ENCODE measurements at places on chromosomes 13 and 19. TPM values are rescaled to one million over a fixed set of nuclear protein-coding genes. Genes with fewer than 3 reads are reported as not detected.

GRCh38 chr13:76489274-76489673 is 396.9 kb downstream of the KCTD12 start:
- no peak overlapping the region for H3K27ac ChIP-seq
- no peaks in the 10 kb centered on the region for H3K4me1 ChIP-seq
- H3K27me3 ChIP-seq: no peaks in the 10 kb centered on the region
- H3K4me3 ChIP-seq: no peak overlapping the region

DNA sequence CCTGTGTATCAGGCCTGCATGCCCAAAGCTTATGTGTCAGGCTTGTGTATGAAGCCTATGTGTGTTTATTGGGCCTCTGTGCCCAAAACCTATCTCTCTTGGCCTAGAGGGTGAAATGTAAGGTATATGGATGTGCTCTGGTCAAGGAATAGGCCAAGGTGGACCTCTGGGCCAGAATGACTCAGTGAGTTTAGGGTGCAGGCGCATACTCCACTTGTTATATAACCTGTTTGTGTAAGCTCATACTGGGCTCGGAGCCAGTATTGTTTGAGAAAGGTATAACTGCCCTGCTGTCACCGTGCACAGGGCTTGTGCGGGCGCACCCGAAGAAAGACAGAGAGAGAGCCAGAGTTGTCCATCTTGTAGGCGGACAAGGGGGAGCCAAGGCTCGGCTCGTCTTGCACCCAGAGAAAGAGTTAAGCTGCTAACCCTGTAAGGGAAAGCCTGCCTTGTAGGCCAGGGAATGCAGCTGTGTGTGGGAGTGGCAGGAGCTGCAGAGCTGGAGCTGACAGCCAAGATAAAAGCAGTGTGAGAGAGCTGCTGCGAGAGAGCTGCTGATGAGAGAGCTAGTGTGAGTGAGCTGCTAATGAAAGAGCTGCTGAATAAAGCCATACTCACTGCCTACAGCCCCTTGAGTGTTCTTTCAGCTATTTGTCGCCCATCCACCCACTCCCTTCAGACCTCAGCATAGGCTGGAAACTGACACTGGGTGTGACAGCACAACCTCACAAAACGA is 43.4 kb upstream of the N4BP2L1 start:
- H3K4me3 ChIP-seq: no peak overlapping the region
- DNase-seq: no peak
- no peaks in the 10 kb centered on the region for H3K36me3 ChIP-seq
- no peak overlapping the region for H3K27ac ChIP-seq
- no peaks in the 10 kb centered on the region for H3K4me1 ChIP-seq

DNA sequence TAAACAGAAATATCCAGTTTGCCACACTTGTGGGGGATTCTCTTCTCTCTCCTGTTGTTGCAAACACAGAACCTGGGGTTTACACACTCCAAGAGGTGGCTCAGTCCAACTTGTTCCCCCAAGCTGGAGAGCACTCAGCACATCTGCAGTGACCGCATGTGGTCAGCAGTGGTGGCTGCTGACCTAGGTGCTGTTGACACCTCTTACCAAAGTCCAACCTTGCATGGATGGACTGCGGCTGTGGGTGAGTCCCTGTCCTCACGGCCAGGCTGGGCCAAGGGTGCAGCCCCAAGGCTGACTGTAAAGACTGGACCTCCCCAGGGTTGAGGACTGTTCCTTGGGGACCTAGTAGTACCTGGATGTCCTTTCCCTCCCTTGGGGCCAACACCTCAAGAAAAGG is 6.1 kb downstream of the LRFN3 start:
- DNase-seq: no peak
- H3K36me3 ChIP-seq: no peaks in the 10 kb centered on the region
- peaks cover 9% of the 10 kb centered on the region for H3K4me1 ChIP-seq
- H3K27ac ChIP-seq: no peak overlapping the region
- H3K4me3 ChIP-seq: no peak overlapping the region

Gene ZNF554
- total RNA-seq: 4.0 TPM

Gene LILRB1
- total RNA-seq: 0.07 TPM

Gene ZNF548
- 37.3 TPM for total RNA-seq

Gene FFAR3
- total RNA-seq: not detected

Gene IGFL3
- not detected for total RNA-seq

Measured in Karpas-422 (cell line).